Mucosa of gallbladder (tissue), 1 donor: ENCODE measurements at places on chromosomes 7 and 10.

GRCh38 chr10:106395041-106395749 is 769.3 kb downstream of the SORCS1 start:
- no peak for DNase-seq

DNA sequence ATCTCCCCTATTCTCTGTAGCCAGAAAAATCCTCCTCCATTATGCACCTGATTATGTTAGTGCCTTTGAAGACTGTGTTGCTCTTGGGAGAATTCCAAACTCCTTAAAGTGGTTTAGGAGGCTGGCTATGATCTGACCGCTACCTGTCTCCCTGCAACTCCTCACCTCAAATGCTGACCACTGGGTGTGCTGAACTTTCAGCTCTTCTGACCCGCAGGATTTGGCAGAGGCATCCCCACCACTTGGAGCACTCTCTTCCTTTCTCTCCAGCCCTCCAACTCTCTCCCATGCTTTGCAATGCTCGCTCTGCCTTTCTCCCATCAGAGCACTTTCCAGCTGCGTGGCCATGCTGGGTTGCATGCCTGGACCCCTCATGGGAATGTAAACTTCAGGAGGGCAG is 227.6 kb downstream of the RPS24 start:
- DNase-seq, result no peak

DNA sequence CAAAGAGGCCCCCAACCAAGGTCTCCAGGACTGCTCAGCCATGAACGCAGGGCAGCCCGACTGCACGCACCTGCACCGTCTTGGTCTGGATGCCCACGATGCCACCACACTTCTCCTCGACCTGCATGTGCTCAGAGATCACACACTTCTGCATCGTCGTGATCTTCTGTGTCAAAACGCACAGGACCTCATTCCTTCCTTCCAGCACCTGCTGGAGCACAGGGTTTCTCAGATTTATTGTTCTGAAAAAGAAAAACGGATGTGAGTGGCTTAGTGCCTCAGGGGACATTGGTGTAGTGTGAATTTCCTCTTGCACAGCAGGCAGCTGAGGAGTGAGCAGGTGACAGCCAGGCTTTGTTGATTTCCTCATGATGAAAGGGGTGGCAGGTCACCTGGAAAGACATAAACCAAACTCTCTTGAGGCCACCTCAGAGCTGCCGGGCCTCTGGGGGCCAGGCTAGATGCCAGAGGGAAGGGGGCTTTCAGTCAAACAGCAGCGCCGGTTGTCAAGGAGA is 38.2 kb downstream of the GSDME start:
- no peak for DNase-seq

DNA sequence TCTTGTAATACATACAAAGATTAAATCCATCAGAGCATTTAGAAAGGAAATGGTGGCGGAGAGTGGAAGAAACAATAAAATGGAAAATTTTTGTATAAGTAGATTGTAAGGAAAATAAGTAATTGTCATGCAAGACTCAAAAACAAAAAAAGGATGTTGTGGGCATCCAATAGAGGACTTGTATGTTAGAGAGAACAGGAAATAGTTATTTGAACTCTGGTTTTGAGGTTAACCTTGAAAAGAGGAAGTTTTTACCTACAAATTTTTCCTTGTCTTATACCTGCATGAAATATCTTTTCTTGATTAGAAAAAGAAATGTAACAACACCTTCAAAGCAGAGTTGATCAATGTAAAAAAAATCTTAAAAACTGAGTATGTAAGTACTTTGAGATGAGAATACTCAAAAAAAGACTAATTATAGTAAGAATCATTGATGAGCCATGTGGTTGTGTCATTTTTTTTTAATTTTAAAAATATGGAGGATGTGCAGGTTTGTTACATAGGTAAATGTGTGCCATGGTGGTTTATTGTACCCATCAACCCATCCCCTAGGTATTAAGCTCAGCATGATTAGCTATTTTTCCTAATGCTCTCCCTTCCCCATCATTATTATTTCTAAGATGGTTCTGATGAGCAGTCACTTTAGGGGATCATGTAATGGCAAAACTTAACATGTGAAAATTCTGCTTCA is 11.9 kb downstream of the TMEM106B start:
- no peak for DNase-seq

- DNase-seq, result no peak
These were observed 195.0 kb downstream of the HGF start for GRCh38 chr7:81574723-81575326.

GRCh38 chr7:106346167-106346677 is 61.4 kb upstream of the NAMPT start:
- DNase-seq, result no peak
